ENCODE measurements at places on chromosomes 16 and 17. TPM values are rescaled to one million over a fixed set of nuclear protein-coding genes. Genes with fewer than 3 reads are reported as not detected.

The RHBDF2 gene
- 3.0 TPM for total RNA-seq

The DNAH9 gene
- total RNA-seq, result not detected

The SLC12A3 gene
- total RNA-seq, result not detected

The SLC6A2 gene
- total RNA-seq, result not detected

The KRT33B gene
- not detected for total RNA-seq

The ABCC3 gene
- 1.8 TPM for total RNA-seq

The TRIM47 gene
- total RNA-seq, result 8.4 TPM

The CDH13 gene
- 6.2 TPM for total RNA-seq

All from bronchial smooth muscle cell (primary cell).